ENCODE measurements at places on chromosomes 2 and 18.

DNA sequence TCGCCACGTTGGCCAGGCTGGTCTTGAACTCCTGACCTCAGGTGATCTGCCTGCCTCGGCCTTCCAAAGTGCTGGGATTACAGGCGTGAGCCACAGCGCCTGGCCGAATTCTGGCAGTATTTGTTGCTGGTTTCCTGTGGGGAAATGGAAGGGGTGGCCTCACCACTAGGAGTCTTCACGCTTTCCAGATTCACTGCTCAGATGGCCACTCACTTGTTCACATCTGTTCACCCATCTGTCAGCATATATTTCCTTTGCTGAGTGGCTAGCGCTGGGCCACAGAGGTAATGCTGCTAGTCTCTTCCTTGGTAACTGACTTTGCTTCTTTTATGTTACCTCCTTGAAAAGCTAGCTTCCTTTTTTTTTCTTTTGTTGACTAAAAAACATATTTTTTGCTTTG lies 27.2 kb downstream of the TMEM177 start:
- DNase-seq, result no peak

GRCh38 chr2:26577442-26578112 lies 63.6 kb downstream of the CIB4 start:
- peak; percentile 84 for DNase-seq

- DNase-seq, result no peak
Observed at GRCh38 chr18:56379256-56379655, 259.1 kb downstream of the TXNL1 start.

GRCh38 chr18:12679183-12679786 lies 21.4 kb upstream of the SPIRE1 start:
- no peak for DNase-seq

DNA sequence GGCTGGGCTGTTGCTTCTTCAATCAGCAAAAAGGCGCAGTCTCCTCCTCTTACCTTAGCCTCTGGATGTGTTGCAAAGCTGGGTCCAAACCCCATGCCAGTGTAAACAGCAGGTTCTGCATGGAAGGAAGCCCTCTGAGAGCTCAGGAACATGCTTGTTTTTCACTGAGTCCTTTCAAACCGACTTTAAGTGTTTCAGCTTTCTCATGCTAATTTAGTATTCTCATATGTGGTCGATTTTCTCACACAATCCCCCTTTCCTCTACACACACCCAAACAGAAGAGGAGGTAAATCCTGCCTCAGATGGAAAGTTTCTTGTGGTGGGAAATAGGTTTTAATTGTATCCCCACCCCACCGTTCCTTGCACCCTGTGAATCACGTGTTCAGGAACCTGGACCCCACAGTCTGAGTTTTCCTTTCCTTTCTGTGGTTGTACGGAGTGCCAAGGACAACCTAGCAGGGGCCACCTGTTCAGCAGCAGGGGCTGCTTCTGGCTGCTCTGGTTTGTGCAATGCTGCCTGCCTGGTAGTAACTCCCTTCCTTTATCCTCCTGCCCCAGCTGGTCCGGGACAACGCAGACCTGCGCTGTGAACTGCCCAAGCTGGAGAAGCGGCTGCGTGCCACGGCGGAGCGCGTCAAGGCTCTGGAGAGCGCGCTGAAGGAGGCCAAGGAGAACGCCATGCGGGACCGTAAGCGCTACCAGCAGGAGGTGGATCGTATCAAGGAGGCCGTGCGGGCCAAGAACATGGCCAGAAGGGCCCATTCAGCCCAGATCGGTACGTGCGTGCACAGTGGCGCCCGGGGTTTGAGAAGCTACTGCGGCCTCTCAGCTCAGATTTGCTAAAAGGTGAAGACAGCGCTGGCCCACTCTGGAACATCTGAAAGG lies 28.7 kb upstream of the LYPD6B start:
- DNase-seq, result peak; percentile 48

DNA sequence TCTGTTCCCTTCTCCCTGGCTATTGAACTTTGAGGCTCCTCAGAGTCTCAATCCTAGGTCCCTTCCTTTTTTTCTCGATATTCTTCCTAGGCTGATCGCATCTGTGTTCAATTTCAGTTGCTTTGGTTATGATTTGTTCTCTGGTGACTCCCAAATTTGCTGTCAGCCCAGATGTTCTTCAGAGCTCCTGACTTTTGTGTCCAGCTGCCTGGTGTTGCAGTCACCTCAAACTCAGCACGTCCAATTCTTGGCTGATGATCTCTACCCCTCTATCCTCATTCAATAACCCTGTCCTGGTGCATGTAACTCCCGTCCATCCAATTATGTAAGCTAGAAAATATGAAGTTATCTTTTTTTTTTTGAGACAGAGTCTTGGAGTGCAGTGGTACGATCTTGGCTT lies 31.4 kb downstream of the DIS3L2 start:
- DNase-seq, result no peak
